ENCODE measurements at places on chromosomes 16 and 17.

- no peak for DNase-seq
These were observed 8.2 kb downstream of the ADCY7 start for GRCh38 chr16:50274326-50275097.

GRCh38 chr16:81397879-81398520 lies 46.6 kb upstream of the CMIP start:
- DNase-seq, result no peak

GRCh38 chr17:14748036-14748710 lies 447.3 kb downstream of the HS3ST3B1 start:
- DNase-seq, result no peak

GRCh38 chr16:19294156-19294649 lies 8.7 kb downstream of the CLEC19A start:
- DNase-seq, result no peak

DNA sequence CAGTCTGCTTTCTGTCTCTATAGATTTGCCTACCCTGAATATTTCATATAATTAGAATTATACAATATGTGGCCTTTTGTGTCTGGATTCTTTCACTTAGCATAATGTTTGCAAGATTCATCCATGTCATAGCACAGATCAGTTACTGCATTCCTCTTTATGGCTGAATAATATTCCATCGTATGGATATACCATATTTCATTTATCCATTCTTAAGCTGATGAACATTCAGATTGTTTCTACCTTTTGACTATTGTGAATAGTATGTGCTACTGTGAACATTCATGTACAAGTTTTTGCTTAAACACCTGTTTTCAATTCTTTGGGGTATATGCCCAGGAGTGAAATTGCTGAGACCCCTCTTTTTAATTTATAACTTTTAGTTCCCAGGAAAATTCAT lies 49.4 kb upstream of the MSI2 start:
- DNase-seq, result no peak

DNA sequence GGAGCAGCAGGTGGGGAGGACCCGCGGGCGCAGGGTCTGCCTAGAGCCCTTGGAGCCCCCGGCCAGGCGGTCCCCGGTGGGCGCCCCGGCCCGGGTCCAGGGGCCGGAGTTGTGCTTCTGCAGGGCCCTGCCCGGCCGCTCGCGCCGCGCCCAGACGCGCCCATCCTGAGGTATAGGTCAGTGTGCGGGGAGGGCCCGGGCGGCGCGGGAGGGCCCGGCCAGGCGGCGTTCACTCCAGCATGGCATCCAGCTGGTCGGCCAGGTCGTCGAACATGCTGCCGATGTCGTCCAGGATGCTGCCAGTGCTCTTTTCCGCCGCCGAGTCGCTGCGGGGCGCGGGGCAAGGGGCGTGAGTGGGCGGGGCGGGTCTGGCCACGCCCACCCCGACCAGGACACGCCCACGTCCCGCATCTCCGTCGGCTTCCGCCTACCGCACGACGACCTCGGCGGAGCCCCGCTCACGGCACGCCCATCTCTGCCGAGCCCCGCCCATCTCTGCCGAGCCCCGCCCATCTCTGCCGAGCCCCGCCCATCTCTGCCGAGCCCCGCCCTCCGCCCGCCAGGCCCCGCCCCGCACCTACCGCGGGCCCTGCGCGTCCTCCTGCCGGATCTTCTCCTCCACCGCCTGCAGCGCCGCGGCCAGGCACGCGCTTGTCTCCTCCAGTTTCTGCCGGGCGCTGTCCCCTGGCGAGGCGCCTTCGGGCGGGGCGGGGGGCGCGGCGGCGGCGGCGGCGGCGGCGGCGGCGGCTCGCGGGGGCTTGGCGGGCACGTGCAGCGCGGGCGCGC lies 17.9 kb downstream of the CASKIN1 start:
- DNase-seq, result no peak

Measured in HS-27A (cell line).